ENCODE measurements at places on chromosomes 6 and 20.
A peak's percentile ranks its signal among the peaks of the same experiment; 100 is the strongest.

GRCh38 chr6:68473433-68474210 lies 161.5 kb upstream of the ADGRB3 start:
- DNase-seq: no peak

GRCh38 chr6:120005292-120005976 lies 655.9 kb upstream of the MAN1A1 start:
- no peak for DNase-seq

GRCh38 chr6:99836471-99836870 lies 157.6 kb downstream of the MCHR2 start:
- DNase-seq: no peak

DNA sequence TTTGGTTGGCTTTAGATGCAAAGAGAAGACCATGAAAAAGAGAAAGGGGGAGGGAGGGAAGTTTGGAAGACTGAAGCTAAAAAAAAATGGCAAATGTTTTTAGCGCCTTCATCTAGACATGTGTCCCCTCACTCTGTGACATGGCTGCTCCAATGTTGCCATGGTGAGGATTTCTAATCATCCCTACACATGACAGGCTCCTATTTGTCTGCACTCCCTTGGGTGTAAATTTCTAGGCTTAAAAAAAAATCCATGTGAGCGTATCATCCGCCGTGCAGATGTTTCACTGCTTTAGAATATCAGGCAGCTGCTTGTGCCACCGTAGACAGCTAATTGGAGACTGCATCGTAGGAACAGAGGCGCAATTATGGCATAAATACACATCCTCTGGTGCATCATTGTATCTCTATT lies 761.1 kb upstream of the MMS22L start:
- no peak for DNase-seq

GRCh38 chr6:144870782-144871181 lies 585.6 kb downstream of the UTRN start:
- no peak for DNase-seq

- no peak for DNase-seq
Measured at GRCh38 chr20:51725584-51726176, 42.5 kb downstream of the ATP9A start.

DNA sequence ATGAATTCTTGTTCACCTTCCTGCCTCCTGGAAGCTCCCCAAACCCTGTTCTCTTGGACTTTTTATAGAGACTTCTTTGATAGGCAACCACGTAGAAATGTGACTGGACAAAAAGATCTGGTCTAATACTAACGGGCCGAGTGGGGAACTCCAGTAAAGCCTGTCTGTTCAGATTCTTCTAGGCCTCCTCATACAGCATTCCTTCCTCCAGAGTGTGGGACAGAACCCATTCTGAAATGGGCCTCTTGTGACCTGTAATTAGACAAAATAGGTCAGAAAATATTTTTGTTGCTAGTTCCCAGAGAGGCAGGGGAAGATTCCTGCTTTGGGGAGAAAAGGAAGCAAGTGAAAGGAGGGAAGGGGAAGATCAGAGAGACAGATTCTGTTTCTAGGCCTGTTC lies 374.3 kb downstream of the CDH26 start:
- no peak for DNase-seq

DNA sequence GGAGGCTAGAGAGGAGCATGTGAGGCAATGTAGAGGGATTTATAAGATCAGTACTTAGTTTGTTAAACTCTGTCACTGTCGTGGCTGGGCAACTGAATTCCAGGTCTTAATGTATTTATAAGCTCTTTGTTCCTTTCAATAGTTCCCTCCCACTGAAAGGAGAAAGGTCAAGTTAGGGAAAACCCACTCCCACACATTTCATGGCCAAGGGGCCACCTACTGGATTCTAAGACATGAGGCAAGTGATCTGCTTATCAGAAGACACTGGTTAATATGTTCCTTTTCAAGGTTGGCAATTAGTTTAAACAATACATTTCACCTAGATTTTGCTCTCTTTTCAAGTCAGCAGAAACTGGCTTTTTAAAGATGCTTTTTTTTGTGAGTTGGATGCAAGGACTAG lies 5.4 kb upstream of the GSTA5 start:
- DNase-seq: no peak

DNA sequence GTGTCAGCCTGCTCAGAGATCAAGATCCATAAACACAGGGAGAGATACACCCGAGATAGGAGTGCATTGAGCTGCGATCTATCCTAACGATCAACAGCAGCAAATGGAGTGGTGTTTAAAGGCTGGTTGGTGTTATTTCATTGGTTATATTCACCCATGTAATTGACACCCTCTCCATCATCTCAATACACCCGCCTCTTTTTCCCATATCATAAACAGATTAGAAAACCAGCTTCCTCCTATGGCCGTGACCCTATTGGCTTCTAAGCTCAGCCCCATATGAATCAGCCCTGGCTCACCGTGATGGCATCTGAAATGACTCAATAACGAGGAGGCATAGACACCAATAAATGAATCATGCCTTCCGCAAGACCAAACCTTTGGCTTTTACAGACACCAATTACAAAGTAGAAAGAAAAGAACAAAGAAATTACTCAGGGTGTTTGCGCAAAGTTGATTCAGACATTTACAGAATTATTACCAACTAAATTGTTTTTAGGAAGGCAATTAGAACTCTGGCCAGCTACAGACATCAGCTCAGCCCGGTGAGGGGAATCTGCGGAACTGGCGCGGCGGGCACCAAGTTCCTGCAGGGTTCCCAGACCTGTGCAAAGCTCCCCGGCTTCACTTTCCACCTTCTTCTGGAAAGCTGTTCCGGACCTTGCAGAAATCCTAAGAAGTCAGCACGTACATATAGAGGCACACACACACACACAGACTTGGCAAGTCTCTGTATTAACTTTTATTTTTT lies 11.5 kb downstream of the PMEPA1 start:
- DNase-seq: peak; percentile 56

- no peak for DNase-seq
Measured at GRCh38 chr6:91653895-91654294, 1067.0 kb upstream of the MAP3K7 start.

GRCh38 chr6:168390749-168391420 lies 50.1 kb upstream of the SMOC2 start:
- no peak for DNase-seq

- DNase-seq: peak; percentile 59
Measured at GRCh38 chr6:17156112-17156921, 54.5 kb downstream of the STMND1 start.

DNA sequence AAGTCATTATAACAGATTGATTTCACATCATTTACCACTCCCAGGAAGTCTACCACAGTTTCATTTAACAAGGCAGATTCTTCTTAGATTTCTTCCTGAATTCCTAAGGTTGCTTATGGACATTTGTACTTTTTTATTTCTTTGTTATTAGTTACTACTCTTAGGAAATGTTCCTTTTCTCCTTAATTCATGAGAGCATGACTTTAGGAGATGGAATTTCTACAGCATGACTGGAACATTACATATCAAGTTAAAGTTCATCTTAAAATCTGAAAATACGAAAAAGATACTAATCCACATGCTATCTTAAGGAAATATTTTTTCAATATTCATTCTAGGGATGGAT lies 22.3 kb downstream of the CNKSR3 start:
- no peak for DNase-seq

GRCh38 chr6:3884007-3884745 lies 35.0 kb downstream of the FAM50B start:
- DNase-seq: no peak

DNA sequence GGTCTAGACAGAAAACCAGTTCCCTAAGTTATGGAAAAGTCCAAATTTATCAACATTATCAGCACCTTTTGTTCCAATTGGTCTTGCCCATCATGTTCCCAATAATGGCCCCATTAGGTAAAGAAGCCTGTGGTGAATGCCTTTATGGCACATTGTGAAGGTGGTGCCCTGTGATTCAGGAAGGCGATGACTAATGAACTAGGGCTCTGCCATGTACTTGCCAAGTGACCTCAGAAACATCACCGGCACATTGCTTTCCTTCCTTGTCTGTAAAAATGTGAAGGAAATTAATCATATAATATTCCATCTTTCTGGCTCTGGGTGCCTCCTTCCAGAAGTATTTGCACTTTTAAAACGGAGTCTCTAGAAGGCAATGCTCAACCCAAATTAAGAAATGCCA lies 132.3 kb downstream of the UNC5CL start:
- DNase-seq: no peak

DNA sequence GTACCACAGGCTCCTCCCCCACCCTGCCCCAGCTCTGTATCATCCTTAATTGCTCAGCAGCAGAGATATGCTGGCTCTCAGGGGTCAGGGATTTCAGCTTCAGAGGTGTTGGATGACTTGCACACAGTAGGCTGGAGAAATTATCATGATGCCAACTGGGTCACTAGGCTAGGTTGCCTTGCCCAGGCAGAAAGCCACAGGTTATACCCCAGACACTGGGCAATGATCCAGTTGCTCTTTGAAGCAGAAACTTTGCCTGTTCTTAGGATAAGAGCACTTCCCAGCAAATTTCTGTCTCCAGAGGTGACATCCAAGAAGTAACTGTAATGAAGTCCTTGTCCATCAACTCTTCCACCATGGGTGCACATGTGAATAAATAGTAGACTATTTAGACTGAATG lies 38.3 kb upstream of the SCML4 start:
- no peak for DNase-seq

DNA sequence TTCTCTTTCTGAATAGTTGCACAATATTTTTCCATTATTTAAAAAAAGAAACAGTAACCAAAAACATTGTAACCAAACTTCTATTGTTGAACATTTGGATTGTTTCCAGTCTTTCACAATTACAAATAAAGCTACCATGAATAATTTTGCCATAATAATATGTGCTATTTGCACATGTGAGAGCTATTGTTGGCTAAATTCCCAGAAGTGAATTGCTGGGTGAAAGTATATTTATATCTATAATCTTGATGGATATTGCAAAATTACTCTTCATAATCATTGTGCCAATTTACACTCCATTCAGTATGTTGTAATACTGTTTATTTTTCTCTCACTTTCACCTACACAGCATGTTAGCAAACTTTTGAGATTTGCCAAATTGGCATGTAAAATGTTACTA lies 36.6 kb upstream of the SLC22A16 start:
- DNase-seq: no peak

- DNase-seq: no peak
Measured at GRCh38 chr6:34177181-34177591, 31.3 kb upstream of the GRM4 start.

DNA sequence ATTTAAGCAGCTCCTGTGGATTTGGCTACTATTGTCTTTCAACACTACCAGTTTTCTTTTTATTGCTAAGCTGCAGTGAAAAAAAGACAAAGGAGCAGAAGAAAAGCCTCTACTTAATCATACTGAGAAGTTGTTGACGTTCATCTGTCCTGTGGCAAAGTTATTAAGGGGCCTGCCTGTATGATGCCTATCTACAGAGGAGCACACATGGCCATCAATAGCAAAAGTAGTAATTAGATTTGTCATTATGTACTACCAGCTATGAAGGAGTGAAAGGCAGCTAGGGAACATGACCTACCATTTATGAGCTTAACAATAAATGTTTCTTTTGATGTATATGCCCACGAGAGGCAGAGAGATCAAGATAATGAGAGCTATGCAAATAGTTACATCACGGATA lies 620.9 kb downstream of the PHF3 start:
- no peak for DNase-seq

DNA sequence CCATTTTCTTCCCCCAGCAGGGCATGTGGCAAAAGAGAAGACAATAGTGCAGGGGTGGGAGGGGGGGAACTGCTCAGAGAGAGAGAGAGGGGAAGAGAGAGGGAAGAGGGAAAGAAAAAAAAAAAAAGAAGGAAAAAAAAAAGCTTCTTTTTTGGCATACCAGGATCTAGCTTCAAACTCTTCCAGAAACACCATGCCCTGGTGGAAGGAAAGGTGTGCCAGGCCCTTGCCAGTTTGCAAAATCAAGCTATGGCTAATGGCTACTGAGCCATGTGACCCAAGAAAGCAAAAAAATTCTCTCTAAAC lies 326 bp downstream of the ZMYND8 start:
- no peak for DNase-seq
